ENCODE measurements at places on chromosomes 2 and 18.

GRCh38 chr18:36394486-36394885, 97.0 kb downstream of the FHOD3 start:
- DNase-seq = no peak

DNA sequence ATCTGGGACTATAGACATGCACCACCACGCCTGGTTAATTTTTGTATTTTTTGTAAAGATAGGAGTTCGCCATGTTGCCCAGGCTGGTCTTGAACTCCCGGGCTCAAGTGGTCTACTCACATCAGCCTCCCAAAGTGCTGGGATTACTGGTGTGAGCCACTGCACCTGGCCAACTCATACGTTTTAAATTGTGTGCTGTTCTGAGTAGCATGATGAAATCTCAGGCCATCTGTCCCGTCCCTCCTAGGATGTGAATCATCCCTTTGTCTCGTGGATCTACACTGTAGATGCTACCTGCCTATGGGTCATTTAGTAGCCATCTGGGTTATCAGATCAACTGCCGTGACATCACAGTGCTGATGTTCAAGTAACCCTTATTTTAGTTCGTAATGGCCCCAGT, 38.5 kb upstream of the RMP24 start:
- no peak for DNase-seq

- no peak for DNase-seq
Measured at GRCh38 chr2:118641711-118642110, 205.7 kb downstream of the EN1 start.

DNA sequence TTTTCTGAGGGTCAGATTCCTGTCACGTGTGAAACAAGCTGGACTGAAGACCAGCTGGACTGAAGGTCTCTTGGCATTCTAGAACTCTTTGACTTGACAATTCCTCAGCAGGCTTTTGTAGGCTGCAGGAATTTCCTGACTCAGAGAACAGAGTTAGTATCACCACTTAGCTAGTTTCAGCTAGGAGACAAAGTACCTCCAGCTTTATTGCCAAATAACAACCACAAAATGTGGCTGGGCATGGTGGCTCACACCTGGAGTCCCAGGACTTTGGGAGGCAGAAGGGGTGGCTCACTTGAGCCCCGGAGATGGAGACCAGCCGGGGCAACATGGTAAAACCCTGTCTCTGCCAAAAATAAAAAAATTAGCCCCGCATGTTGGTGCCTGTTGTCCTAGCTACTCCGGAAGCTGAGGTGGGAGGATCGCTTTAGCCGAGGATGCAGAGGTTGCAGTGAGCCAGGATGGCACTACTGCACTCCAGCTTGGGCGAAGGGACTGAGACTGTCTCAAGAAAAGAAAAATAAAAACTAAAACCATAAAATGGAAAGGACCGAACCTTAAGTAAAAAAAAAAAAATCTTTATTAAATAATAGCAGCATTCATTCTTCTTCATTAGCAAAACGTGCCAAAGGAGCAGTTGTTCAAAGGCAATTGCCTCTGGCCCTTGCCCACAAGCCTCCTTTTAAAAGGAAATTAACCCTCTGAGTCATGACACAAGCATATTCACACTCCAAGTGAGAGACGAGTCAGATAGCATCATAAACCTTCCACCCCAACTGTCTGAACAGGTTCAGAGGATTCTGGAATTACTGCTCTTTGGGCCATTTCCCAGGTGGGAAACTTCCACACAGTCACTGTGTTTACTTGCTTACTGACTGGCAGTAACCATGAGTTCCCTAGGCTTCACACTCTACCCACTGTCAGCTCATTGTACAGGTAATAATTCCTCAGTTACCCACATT, 88.9 kb downstream of the MYL12B start:
- DNase-seq = no peak

Data from AG04450 (cell line).